Activated CD8-positive, alpha-beta T cell treated with anti-CD3 and anti-CD28 coated beads for 36 hours (primary cell): ENCODE measurements at places on chromosomes 5 and 9. TPM values are rescaled to one million over a fixed set of nuclear protein-coding genes. Genes with fewer than 3 reads are reported as not detected.
A peak's percentile ranks its signal among the peaks of the same experiment; 100 is the strongest.

DNA sequence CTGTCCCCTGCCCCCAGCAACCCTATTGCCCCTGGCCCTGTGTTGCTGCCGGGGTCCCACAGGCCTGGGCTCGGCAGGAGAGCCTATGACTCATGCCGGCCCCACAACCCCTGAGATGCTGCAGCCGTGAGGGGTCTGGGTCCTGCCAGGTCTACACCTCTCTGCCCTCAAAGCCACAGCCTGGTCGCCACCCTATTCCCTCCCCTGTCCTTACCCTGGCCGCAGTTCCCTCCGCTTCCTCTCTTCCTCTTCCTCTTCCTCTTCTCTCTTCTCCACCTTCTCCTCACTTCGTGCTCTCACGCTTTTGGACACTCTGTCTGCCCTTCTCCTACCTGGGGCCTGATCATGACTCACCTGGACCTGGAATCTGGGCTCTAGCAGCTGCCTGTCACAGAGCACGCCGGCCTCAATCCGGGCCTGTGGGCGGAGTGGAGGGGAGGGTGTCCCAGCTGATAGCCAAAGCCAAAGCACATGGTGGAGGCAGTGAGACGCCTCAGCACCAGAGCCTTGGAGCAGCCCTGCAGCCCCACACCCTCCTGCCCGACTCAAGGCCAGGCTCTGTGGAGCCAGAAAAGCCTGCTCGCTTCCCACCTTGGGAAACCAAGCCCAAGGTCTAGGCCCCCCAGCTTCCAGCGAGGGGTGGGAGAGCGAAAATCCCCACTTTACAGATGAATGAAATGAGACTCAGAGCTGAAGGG is 26.8 kb upstream of the CSF1R start:
- no peak for DNase-seq

DNA sequence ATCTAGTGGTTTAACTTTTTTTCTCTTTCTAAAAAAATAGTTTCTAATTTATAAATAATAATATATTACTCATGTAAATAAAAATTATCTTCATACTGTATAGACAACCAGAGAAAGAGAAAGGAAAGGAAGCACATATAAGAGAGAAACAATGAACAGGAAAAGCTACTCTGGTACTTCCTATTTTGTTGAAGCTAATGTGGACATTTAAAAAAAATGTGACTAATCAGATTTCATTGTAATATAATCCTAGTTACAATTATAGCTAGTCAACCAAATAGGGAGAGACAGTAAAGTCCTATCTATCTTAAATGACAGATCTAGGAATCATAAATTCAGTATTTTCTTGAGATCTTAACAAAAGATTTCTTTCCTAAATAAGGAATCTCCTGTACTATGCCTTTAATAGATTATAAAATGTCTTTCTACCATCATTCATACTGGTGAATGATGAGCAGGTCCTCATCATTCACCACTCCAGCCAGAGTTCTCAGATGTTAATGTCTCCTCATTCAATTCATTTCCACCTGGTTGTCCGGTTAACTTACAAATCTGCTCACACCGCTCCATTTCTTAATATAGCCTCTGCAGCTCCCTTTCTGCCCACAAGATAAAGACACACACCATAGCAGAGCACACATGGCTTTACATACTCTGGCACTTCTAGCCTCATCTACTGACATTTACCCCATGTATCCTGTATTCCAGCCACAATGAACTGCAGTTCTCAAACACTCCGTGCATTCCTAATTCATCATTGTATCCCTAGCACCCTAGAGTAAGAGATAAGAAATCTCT is 30.9 kb downstream of the ZFR start:
- no peak for DNase-seq

- DNase-seq, result no peak
Observed at GRCh38 chr9:27108981-27109541, at the start of gene TEK. TSS of gene TEK (plus strand) at chr9:27109225. CDS start at chr9:27109591, 366 bp downstream.

- no peak for DNase-seq
Observed at GRCh38 chr9:38523121-38523520, 97.3 kb downstream of the ANKRD18A start.

GRCh38 chr5:171437286-171437821 is 17.9 kb downstream of the FGF18 start:
- no peak for DNase-seq

DNA sequence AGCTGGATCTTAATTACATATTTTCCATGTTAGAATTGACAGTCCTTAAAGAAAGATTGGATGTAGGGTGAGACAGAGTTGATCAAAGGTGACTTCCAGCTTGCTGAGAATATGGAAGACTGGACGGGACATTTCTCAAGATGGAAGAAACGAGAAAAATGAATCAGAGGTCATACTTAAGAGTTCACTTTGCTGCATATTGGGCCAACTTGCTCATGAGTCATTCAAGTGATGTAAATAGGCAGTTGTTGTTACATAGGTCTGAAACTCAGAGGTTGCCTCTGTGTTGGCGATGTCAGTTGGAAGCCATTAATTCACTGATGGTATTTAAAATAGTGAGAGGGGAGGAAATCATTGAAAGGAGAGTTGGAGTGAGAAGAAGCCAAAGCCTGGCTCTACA is 132.8 kb downstream of the CD180 start:
- DNase-seq, result no peak

DNA sequence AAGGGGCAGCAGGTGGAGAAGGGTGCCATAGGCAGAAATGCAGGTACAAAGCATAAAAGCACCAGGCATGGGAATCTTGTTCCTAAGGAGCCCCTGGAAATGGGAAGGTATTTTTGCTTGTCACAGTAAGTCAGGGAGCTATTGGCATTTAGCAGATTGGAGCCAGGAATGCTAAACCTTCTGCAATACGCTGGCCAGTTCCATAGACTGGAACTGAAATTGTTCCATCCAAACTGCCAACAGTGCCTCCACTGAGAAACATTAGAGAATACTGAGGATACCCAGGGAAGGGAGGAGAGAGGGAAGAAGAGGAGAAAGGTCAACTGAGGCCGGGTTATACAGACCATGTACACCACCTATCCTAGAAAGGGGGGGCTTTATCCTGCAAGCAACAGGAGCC is 162.7 kb downstream of the MED27 start:
- no peak for DNase-seq

DNA sequence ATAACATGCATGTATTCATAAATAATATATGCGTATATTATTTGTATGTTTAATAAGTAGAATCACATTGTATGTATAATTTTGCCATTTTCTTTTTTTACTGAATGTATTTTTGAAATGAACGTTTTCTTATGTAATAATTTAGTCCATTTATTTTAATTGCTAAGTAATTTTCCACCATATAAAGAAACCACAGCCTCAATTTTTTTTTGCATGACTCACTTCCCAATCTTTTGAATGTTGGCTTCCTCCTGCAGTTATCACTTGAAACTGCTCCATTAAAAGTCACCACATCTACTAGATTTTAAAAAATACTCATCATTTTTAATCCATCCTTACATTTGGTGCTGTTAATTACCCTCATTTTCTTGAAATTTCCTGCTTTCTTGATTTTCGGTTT is 363.3 kb upstream of the MEF2C start:
- no peak for DNase-seq

- DNase-seq, result no peak
Observed at GRCh38 chr9:75382126-75382525, 293.8 kb downstream of the OSTF1 start.

- DNase-seq, result no peak
Observed at GRCh38 chr5:116703941-116704340, 129.3 kb upstream of the SEMA6A start.

DNA sequence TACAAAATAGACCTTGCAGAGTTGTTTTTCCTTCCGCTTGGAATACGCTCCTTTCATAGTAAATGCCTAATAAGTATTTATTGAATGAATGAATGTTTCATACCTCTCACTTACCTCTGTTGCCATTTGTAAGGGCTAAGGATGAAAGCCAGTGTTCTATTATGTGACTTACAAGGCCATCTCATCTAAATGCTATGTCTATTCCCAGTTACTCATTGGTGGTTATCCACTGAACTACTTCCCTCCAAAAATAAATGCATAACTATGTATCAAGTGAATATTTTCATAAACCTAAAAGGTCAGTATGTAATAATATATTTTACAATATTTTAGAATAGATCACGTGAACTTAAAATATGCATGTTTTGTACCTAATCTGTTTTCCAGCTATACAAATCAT is 670.5 kb upstream of the RGMB start:
- DNase-seq, result no peak

GRCh38 chr5:167160388-167160787 is 1131.1 kb upstream of the WWC1 start:
- no peak for DNase-seq

DNA sequence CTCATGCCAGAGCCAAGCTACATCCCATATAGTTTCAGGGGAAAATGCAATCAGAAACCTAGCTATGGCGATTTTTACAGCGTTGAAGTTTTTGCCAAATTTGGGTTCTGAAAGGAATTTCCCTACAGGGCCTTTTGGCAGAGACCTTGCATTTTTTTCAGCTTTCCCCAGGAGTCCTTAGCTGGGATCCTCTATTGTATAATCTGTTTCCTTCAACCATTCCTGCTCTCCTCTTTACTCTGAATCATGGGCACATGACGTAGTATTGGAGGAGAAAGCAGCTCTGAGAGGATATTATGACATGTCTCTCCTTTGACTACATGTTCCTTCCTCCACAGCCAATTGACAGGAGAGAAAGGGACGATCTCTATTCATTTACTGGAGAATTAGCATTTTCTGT is 118.5 kb upstream of the ERCC6L2 start:
- no peak for DNase-seq

GRCh38 chr5:65871182-65871581 is 55.2 kb upstream of the ERBIN start:
- DNase-seq, result peak; percentile 4

DNA sequence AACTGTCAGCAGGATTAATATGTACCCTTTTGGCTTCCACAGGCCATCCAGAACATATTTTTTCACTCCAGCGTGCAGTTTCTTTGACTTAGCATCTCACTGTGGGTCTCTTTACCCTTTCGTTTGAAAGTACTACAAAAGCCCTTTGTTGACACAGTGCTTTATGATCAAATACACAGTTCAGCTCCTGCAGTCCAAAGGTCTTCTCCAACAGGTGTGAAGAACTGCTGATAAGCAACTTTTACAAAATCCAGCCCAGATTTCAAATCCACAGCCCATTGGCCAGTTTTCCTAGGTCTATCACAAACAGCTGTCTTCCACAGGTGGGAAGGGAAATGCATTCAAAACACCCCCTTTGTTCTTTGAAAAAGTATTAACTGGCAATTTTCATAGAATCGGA is 54.8 kb downstream of the MYO10 start:
- no peak for DNase-seq

DNA sequence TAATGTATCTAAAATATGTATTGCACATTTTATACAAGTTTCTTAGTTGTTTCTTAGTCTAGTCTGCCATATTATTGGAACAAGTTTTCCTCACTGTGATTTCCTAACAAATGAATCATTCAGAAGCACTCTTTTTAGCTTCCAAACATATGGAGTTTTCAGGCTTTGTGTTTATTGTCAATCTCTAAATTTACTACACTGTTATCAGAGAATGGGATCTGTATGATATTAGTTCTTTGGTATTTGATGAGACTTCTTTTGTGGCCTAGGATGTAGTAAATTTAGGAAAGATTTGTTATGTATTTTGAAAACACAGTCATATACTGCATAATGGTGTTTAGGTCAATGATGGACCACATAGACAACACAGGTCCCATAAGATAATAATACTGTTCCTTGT is 25.7 kb downstream of the SREK1IP1 start:
- DNase-seq, result no peak

DNA sequence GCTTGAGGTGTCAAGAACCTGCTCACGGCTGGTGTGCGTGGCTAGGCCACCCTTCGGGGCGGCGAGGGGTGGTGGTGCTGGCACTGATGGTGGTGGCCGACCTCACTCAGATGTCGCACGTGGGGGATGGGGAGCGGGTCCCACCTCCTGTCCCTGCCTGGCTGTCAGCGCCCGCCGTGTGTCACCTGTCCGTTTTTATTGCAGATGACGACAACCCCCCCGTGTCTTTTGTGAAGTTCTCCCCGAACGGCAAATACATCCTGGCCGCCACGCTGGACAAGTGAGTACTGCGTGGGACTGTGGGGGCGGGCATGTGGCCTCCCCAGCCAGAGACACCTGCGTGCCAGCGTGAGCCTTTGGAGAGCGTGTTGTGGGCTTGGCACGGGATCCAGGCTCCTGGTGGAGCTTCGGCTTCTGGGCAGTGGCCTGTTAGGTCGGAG is 10.1 kb downstream of the RNU6ATAC start:
- DNase-seq, result no peak

GRCh38 chr9:99185934-99186333 is 35.8 kb downstream of the ALG2 start:
- no peak for DNase-seq

- no peak for DNase-seq
Observed at GRCh38 chr5:75002271-75002670, 50.1 kb downstream of the GCNT4 start.

DNA sequence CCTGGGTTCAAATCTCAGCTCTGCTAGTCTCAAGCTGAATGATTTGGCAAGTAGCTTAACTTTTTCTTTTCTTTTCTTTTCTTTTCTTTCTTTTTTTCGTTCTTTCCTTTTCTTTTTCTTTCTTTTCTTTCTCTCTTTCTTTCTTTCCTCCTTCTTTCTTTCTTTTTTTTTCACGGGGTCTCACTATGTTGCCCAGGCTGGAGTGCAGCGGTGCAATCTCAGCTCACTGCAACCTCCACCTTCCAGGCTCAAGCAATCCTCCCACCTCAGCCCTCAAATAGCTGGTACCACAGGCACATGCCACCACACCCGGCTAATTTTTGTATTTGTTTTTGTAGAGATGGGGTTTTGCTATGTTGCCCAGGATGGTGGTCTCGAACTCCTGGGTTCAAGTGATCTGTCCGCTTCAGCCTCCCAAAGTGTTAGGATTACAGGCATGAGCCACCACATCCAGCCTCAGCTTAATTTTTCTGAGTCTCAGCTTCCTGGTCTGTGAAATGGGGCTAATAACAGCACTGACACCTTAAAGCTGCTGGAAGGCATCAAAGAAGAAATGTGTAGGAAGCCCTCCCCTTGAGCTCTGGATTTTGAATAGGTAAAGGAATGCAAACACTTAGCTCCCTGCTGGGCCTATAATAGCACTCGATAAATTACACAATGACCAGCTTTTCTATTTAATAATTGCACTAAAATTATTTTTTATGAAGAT is 17.5 kb upstream of the PPARGC1B start:
- DNase-seq, result no peak

GRCh38 chr9:15307523-15307841 is 466 bp upstream of the TTC39B start:
- DNase-seq, result no peak

GRCh38 chr9:69817202-69817601 is 3.4 kb upstream of the CFAP95 start:
- no peak for DNase-seq

DNA sequence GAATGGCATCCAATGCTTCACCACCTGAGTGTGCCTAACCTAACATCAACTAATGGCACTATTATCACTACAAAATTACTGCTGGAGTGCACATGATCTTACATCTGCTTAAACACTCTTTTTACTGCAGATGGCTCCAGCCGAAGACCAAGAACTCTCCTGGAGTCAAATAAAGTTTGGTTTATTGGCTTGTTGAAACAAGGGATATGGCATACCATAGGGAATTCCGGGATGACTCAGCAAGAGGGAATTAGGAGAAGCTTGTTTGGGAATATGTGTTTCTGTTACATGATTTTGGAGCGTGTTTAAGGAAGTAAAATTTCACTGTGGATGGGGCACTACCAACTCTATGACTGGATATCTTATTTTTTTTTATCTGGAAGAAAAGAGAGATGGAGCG is 872.6 kb downstream of the DTWD2 start:
- DNase-seq, result no peak

FAM169A gene
- 10.4 TPM for total RNA-seq

PCDHB11 gene
- not detected for total RNA-seq

CCL27 gene
- 0.43 TPM for total RNA-seq

ECM2 gene
- total RNA-seq, result not detected

PFN3 gene
- not detected for total RNA-seq

FOXI1 gene
- total RNA-seq, result not detected
